ENCODE measurements at places on chromosomes 12 and 14.
A peak's percentile ranks its signal among the peaks of the same experiment; 100 is the strongest.

DNA sequence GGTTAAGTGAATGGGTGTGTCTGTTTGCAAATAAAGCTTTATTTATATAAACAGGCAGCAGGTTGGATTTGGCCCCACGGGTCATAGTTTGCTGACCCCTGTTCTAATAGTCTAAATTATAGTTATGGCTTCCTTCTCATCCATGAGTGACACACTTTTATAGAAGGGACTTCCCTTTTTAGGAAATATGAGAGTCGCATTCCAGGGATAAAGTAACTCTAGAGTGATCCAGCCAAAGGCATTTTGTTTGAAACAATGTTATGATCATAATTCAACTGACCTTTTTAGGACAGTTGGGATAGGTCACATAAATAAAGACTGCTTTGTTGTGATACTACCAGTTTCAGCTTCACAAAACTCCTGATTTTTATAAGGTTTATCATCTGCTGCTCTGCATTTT is 87.9 kb downstream of the ALX1 start:
- no peak for DNase-seq

DNA sequence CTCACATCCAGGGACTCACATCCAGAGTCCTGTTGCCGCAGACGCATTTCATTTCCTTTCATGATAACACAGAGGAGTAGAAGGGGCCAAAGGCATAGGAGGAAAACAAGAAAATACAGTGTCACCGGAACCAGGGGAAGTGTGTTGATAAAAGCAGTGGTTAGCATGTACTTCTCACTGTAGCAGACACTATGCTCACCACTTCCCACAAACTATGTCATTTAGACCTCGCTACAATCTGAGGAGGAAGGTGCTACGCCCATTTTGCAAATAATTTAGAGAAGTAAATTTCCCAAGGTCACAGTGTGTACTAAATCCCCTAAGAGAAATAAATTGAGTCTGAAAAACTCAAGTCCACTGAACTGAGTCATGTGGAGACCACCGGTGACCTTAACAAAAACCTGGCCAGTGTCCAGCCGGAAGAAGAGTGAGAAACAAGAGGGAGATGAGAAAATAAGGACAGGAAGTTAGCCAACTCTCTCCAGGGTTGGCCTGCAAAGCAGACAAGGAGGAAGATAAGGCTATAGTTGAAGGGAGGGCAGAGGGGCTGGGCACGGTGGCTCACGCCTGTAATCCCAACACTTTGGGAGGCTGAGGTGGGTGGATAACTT is 25.8 kb upstream of the TMCC3 start:
- peak; percentile 97 for DNase-seq

DNA sequence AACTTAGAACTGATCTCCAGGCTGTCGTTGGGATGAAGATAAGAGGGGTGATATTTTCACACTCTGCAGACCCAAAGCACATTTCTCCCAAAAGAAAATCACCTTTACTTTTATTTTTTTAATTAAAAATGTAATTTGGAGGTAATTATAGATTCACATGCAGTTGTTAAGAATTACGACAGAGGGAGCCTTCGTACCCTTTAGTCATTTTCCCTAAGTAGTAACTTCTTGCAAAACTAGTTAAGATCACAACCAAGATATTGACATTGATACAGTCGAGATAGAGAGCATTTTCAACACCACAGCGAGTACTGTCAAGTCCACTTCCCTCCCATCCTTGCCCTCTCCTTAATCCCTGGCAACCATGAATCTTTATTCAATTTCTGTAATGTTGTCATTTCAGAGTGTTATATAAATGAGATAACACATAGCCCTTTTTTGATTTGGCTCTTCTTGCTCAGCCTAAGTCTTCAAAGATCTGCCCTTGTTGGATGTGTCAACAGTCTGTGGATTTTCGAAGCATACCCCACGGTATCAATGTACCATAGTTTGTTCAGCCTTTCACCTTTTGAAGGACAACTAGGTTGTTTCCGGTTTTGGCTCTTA is 39.6 kb downstream of the DNAH10 start:
- no peak for DNase-seq

- DNase-seq, result no peak
These were observed 72.0 kb downstream of the NUMB start for GRCh38 chr14:73386342-73386741.

GRCh38 chr12:81722004-81722403 is 37.1 kb downstream of the PPFIA2 start:
- DNase-seq, result no peak

- DNase-seq, result no peak
These were observed 313.6 kb upstream of the RTL1 start for GRCh38 chr14:101217080-101217463.

- no peak for DNase-seq
These were observed 135.7 kb upstream of the ATXN7L3B start for GRCh38 chr12:74401966-74402365.

DNA sequence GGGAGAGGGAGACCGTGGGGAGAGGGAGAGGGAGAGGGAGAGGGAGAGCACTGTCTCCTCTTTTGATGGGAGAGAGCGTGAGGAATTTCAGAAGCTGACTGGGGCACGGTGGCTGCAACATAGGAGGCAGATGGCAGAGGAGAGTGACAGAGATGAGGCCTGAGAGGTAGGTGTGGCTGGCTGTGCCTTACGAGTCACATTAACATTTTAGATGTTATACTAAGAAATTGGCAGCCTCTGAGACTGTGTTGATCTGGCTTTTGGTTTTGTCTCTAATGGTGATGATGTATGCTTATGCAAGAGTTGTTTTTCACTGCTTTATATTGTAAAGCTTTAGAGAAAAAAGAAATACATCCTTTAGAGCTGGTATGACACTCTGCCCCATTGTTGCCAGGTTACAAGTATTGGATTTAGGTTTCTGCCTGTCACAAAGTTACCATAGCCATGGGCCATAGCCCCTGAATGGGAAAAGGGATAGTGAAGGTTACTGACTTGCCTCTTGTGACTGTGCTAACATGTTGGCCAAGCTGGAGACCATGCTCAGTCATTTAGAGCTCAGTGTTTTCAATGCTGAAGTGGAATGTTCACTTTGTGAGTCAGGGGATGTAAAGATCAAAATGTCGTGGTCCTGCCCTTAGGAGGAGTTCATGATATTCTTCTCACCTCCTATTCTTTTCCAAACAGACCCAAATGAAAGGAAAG is 186.2 kb downstream of the SYNE2 start:
- DNase-seq, result no peak

- no peak for DNase-seq
These were observed 12.0 kb upstream of the SLC2A14 start for GRCh38 chr12:7884689-7885088.

DNA sequence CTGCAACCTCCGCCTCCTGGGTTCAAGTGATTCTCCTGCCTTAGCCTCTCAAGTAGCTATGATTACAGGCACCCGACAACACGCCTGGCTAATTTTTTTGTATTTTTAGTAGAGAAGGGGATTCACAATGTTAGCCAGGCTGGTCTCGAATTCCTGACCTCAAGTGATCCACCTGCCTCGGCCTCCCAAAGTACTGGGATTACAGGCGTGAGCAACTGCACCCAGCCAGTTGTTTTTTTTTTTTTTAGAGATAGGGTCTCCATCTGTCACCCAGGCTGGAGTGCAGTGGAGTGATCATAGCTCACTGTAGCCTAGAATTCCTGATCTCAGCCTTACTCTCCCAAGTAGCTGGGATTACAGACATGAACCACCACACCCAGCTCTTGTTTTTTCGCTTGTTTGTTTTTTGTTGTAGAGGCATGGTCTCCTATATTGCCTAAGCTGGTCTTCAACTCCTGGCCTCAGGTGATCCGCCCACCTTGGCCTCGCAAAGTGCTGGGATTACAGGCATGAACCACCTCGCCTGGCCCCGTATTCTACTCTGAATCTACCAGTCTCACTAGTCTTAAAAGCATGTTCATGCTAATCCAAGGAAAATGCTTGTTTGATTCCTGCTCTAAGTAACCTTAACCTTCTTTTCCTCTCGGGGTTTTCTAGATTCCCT is 31.7 kb upstream of the STRN3 start:
- no peak for DNase-seq

GRCh38 chr12:54560374-54560858 is 11.0 kb downstream of the PDE1B start:
- DNase-seq, result peak; percentile 89

- no peak for DNase-seq
These were observed 106.4 kb upstream of the PLEKHG7 start for GRCh38 chr12:92596383-92596782.

DNA sequence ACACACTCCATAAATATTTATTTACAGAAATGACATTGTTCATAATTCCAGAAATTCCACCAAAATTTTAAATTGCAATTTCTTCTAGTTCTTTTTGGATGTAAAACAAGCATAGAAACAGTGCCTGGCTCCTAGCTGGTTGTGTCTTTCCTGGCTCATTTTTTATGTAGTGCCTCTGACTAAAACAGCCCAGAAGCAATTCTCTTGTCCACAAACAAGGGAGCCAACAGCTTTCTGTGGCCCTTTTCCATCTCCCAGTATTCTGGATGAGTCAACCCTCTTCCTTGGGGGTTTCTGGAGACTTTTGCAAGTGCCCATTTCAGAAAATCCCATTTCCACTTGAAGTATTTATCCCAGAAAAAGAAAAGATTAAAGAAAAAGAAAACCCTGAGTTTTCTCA is 141.4 kb downstream of the PHLDA1 start:
- DNase-seq, result no peak

GRCh38 chr12:79448816-79449215 is 241.9 kb downstream of the PAWR start:
- DNase-seq, result no peak

DNA sequence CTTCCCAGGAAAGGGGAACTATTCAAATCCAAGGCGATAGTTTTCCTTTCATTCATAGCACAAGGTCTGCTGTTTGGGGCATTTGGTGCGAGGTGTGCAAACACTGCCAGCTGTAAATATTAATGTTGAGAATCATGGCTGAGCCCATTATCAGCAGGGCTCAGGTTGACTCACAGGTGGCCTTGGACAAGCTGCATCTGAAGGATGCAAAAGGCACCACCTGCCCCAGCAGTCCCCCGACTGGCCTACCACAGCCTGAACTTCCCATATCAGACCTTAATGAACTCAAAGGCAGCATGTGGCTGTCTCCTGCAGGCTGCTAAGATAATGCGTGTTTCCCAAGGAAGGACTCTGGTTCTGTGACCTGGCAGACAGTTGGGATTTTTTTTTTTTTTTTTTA is 93.3 kb upstream of the MAP1LC3B2 start:
- DNase-seq, result no peak

GRCh38 chr12:7089196-7089871 is 2.9 kb downstream of the C1R start:
- no peak for DNase-seq

DNA sequence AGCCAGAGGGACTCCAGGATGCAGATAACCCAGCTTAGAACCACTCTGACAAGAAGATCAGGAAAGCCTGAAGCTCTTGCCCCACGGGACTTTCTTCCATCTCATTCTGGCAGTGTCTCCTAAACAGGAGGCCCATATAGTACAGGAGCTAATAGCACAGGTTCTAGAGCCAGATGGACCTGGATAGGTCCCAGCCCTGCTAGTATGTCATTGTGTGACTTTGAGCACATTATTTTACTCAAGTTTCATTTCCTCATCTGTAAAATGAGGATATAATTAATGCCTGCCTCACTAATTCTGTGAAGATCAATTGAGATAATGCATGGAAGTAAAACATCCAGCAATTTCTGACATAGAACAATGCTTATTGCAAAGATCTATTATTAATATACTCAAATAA is 66.5 kb upstream of the GZMB start:
- DNase-seq, result no peak

GRCh38 chr12:48973941-48974673 is 2.6 kb upstream of the WNT10B start:
- DNase-seq, result no peak

GRCh38 chr12:107803092-107803491 is 28.6 kb downstream of the ASCL4 start:
- no peak for DNase-seq

GRCh38 chr14:103104654-103105452 is 10.3 kb downstream of the EXOC3L4 start:
- peak; percentile 69 for DNase-seq

- no peak for DNase-seq
These were observed 209.7 kb upstream of the CDKN3 start for GRCh38 chr14:54186821-54187763.

GRCh38 chr12:2583091-2583497 is 211.7 kb upstream of the FKBP4 start:
- DNase-seq, result peak; percentile 63

DNA sequence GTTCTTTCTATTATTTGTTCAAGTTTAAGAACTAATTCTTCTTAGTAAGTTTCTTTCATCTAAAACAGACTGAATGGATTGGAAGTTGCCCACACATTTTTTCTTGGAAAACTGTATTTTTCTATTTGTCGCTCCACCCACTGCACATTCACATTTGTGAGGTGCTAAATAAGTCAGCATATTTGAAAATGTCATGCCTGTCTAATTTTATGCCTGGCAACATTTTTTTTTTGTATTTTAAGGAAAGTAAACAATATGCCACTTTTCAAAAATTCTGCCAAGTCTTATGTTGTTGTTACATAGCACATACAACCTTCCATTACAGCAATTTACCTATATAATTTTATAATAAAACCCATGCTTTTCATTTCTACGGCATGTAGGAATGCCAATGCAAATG is 112.7 kb upstream of the PTPRB start:
- DNase-seq, result no peak

GRCh38 chr14:56796259-56796658 is 14.0 kb downstream of the OTX2 start:
- no peak for DNase-seq

GRCh38 chr12:43579206-43579605 is 27.2 kb upstream of the ADAMTS20 start:
- DNase-seq, result no peak

GRCh38 chr12:45216983-45217485 is 1.1 kb downstream of the ANO6 start:
- DNase-seq, result no peak

GRCh38 chr12:119463211-119463926 is 128.8 kb downstream of the CCDC60 start:
- no peak for DNase-seq

DNA sequence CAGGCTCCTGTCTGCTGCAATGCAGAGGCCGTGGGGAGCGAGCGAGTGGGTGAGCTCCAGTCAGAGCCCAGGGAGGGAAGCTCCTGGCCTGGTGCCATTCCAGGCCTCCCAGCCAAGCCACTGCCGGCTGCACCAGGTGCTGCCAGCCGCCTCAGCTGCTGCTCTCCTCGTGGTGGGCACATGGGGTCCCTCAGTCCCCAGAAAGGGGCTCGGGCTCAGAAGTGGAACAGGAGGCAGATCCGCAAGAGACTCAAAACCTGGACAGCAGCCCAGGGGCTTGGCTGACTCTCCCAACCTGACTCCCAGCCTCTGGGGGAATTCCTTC is 2.4 kb downstream of the ABCB9 start:
- no peak for DNase-seq

DNA sequence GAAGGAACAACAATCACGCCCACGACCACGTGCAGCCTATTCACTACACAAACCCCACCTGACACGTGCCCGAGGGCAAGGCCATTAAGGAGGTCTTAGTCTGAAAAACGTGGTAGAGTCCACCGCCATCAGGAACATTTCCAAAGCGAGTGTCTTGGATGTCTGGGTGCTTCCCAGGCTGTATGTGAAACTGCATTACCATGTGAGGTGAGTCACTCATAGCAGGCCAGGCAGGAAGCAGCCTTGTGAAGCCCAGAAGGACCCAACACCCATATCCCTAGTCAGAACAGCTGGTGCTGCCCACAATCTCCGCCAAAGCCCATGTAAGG is 3.3 kb upstream of the KRT79 start:
- DNase-seq, result no peak

Measured in CD14-positive monocyte (primary cell).